ENCODE measurements at places on chromosomes 6 and 20. TPM values are rescaled to one million over a fixed set of nuclear protein-coding genes. Genes with fewer than 3 reads are reported as not detected.

The KPNA5 gene
- polyA plus RNA-seq: 45.0 TPM

The TCP11 gene
- polyA plus RNA-seq: not detected

The TTK gene
- 1.5 TPM for polyA plus RNA-seq

The ZC2HC1B gene
- 0.34 TPM for polyA plus RNA-seq

The EPHA7 gene
- 17.4 TPM for polyA plus RNA-seq

The GRIK2 gene
- polyA plus RNA-seq: 103 TPM

The ECT2L gene
- not detected for polyA plus RNA-seq

The KHDC1L gene
- polyA plus RNA-seq: not detected

The PDE10A gene
- 52.4 TPM for polyA plus RNA-seq

The ANKRD66 gene
- polyA plus RNA-seq: not detected

The TFAP2A gene
- not detected for polyA plus RNA-seq

The SAMD10 gene
- 23.3 TPM for polyA plus RNA-seq

The WFDC10B gene
- polyA plus RNA-seq: not detected

The WFDC12 gene
- not detected for polyA plus RNA-seq

The KCNB1 gene
- 3.6 TPM for polyA plus RNA-seq

The MUC21 gene
- not detected for polyA plus RNA-seq

The RAET1L gene
- not detected for polyA plus RNA-seq

The ALDH8A1 gene
- polyA plus RNA-seq: 6.9 TPM

The ATP6V1G2 gene
- 56.7 TPM for polyA plus RNA-seq

The OR2H1 gene
- not detected for polyA plus RNA-seq

The ADGRF4 gene
- polyA plus RNA-seq: not detected
